ENCODE measurements at places on chromosomes 6 and 20. TPM values are rescaled to one million over a fixed set of nuclear protein-coding genes. Genes with fewer than 3 reads are reported as not detected.

Gene CEP57L1
- 45.1 TPM for total RNA-seq

Gene COL19A1
- total RNA-seq, result not detected

Gene TNFRSF21
- total RNA-seq, result 0.68 TPM

Gene BPIFB1
- not detected for total RNA-seq

Gene MMP24OS
- 19.1 TPM for total RNA-seq

Gene ADGB
- total RNA-seq, result not detected

Gene CFAP61
- total RNA-seq, result not detected

Gene TGM3
- total RNA-seq, result 5.3 TPM

Gene BPIFA1
- total RNA-seq, result not detected

Gene SLC26A8
- total RNA-seq, result not detected

Gene LY6G6F
- not detected for total RNA-seq

Gene MYL9
- 213 TPM for total RNA-seq

Gene IL17A
- not detected for total RNA-seq

- H3K27ac ChIP-seq, result no peak overlapping the region
- no peaks in the 10 kb centered on the region for H3K27me3 ChIP-seq
- H3K4me1 ChIP-seq, result peaks cover 10% of the 10 kb centered on the region
- no peak for DNase-seq
Observed at GRCh38 chr6:144478483-144478882, 193.3 kb downstream of the UTRN start.

DNA sequence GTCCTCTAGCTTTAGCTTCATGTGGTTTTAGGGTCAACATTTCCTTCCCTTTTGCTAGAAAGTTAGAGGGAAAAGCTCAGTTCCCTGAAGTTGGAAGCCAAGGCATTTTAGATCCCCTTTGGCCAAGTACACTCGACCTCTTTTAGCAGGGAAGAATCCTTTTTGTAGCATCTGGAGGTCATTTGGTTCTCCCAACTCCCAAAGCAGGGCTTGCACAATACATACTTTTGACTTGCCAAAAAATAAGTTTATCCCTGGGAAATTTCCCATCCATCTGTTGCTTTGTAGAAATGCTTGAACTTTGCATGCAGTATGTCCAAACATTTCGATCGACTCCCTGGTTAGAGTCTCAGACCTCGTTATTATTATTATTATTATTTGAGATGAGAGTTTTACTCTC lies 4.6 kb upstream of the EDEM2 start:
- DNase-seq, result no peak
- no peaks in the 10 kb centered on the region for H3K27me3 ChIP-seq
- H3K4me3 ChIP-seq, result no peak overlapping the region
- H3K4me1 ChIP-seq, result peaks cover 6% of the 10 kb centered on the region

- no peaks in the 10 kb centered on the region for H3K27me3 ChIP-seq
- peak overlapping the region; percentile 67 for H3K4me3 ChIP-seq
- H3K36me3 ChIP-seq, result peaks cover 47% of the 10 kb centered on the region
- peak overlapping the region; percentile 98 for H3K27ac ChIP-seq
- DNase-seq, result no peak
Observed at GRCh38 chr6:24720131-24720603, 1.2 kb upstream of the C6orf62 start.

- peak overlapping the region; percentile 0 for H3K27ac ChIP-seq
- no peaks in the 10 kb centered on the region for H3K4me1 ChIP-seq
- H3K36me3 ChIP-seq, result no peaks in the 10 kb centered on the region
Observed at GRCh38 chr6:22954749-22955385, 385.5 kb downstream of the HDGFL1 start.

- no peaks in the 10 kb centered on the region for H3K4me1 ChIP-seq
- H3K27me3 ChIP-seq, result no peaks in the 10 kb centered on the region
- no peak overlapping the region for H3K4me3 ChIP-seq
- no peak overlapping the region for H3K27ac ChIP-seq
- no peak for DNase-seq
- H3K36me3 ChIP-seq, result peaks cover 82% of the 10 kb centered on the region
Observed at GRCh38 chr20:13771853-13772453, 12.8 kb downstream of the ESF1 start.

GRCh38 chr20:40896814-40897700 lies 131.6 kb upstream of the TOP1 start:
- DNase-seq, result no peak
- H3K27ac ChIP-seq, result no peak overlapping the region
- no peaks in the 10 kb centered on the region for H3K36me3 ChIP-seq

GRCh38 chr6:8530785-8531435 lies 95.6 kb upstream of the SLC35B3 start:
- H3K4me1 ChIP-seq, result no peaks in the 10 kb centered on the region
- no peaks in the 10 kb centered on the region for H3K36me3 ChIP-seq

DNA sequence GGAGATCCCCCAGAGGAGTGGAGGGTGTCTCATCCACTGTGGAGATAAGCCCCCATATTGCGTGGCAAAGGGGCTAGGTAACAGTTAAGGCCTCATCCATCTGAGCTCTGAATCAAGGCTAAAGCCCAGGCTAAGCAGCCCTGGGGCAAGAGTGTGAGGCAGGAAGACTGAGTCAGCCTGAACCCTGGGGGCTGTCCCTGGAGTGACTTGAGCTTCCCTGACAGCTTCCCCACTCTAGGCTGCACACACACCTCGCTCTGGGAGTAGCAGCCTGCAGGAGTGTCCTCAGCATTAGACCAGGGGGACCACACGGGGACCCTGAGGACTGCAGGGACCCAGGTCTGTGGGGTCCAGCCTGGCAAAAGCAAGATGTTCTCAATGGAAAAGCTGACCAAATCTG lies 27.9 kb downstream of the UBD start:
- no peaks in the 10 kb centered on the region for H3K36me3 ChIP-seq
- no peak overlapping the region for H3K27ac ChIP-seq
- H3K4me3 ChIP-seq, result no peak overlapping the region
- no peaks in the 10 kb centered on the region for H3K4me1 ChIP-seq
- H3K27me3 ChIP-seq, result no peaks in the 10 kb centered on the region

GRCh38 chr6:97085772-97086171 lies 161.2 kb downstream of the KLHL32 start:
- no peak overlapping the region for H3K27ac ChIP-seq
- no peaks in the 10 kb centered on the region for H3K4me1 ChIP-seq
- no peaks in the 10 kb centered on the region for H3K36me3 ChIP-seq
- peaks cover 3% of the 10 kb centered on the region for H3K27me3 ChIP-seq
- no peak overlapping the region for H3K4me3 ChIP-seq

- no peaks in the 10 kb centered on the region for H3K27me3 ChIP-seq
- no peaks in the 10 kb centered on the region for H3K36me3 ChIP-seq
- peaks cover 17% of the 10 kb centered on the region for H3K4me1 ChIP-seq
- H3K4me3 ChIP-seq, result no peak overlapping the region
- no peak overlapping the region for H3K27ac ChIP-seq
- DNase-seq, result no peak
Observed at GRCh38 chr6:105988812-105989577, 97.1 kb upstream of the PRDM1 start.

DNA sequence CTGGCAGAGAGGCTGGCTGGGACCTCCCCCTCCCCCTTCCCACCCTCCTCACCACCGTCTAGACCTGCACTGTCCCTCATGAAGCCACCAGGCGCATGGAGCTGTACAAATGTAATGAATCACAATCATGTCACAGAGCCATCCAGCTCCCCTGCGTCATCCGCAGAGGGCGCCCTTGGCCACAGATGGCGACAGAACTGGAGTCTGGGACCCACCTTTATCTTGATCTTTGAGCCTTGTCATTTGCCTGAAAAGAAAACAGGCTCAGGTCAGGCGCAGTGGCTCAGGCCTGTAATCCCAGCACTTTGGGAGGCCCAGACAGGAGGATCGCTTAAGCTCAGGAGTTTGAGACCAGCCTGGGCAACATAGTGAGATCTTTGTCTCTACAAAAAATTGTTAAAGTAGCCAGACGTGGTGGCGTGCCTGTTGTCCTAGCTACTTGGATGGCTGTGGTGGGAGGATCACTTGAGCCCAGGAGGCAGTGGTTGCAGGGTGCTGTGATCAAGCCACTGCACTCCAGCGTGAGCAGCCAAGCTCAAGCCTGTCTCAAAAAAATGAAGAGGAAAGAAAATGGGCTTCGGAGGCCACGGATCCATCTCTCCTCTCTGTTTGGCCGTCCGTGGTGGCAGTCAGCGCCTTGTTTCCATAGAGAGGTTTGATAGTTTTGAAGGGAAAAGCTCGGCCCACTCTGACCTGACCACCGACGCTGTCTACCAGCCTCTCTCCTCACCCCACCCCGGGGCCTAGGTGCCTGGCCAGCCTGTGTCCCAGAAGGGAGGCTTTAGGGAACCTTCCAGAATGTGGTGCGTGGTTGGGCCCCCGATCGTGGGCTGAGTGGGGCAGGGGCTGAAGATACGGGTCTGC lies 6.2 kb downstream of the COL9A3 start:
- no peak overlapping the region for H3K4me3 ChIP-seq
- no peaks in the 10 kb centered on the region for H3K36me3 ChIP-seq
- H3K4me1 ChIP-seq, result peaks cover 4% of the 10 kb centered on the region
- peaks cover 9% of the 10 kb centered on the region for H3K27me3 ChIP-seq

DNA sequence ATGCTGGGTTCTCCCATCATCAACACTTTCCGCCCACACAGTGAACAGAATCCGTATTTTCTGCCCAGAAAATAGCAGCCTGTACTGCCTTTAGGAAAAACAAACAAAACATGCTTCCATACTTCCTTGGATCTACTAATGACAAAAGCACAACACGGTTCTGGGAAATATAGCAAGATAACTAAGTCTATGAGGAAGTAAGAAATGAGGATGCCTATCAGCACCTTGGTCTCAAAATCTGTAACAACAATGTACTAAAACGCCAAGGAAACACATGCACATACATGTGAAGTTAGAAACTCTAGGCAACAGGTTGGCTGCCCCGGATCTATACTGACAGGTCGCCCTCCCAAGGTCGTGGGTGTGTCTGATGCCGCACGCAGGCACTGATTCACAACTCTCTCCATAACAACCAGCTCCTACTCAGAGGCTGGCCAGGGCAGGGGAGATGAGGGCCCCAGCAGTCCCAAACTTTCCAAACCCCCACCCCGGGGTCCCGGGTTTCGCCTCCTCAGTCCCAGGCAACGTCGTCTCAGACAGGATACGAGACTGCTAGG lies 710 bp downstream of the BTBD9 start:
- peak overlapping the region; percentile 81 for H3K27ac ChIP-seq
- peak overlapping the region; percentile 92 for H3K4me3 ChIP-seq
- peaks cover 8% of the 10 kb centered on the region for H3K36me3 ChIP-seq

- no peak overlapping the region for H3K27ac ChIP-seq
- H3K4me3 ChIP-seq, result no peak overlapping the region
- no peaks in the 10 kb centered on the region for H3K4me1 ChIP-seq
- H3K36me3 ChIP-seq, result no peaks in the 10 kb centered on the region
Observed at GRCh38 chr6:127186889-127187288, 68.4 kb downstream of the RSPO3 start.

GRCh38 chr6:7424967-7425807 lies 35.6 kb downstream of the RIOK1 start:
- no peaks in the 10 kb centered on the region for H3K4me1 ChIP-seq
- no peaks in the 10 kb centered on the region for H3K27me3 ChIP-seq
- no peak overlapping the region for H3K27ac ChIP-seq
- no peak for DNase-seq
- H3K4me3 ChIP-seq, result no peak overlapping the region
- H3K36me3 ChIP-seq, result no peaks in the 10 kb centered on the region

DNA sequence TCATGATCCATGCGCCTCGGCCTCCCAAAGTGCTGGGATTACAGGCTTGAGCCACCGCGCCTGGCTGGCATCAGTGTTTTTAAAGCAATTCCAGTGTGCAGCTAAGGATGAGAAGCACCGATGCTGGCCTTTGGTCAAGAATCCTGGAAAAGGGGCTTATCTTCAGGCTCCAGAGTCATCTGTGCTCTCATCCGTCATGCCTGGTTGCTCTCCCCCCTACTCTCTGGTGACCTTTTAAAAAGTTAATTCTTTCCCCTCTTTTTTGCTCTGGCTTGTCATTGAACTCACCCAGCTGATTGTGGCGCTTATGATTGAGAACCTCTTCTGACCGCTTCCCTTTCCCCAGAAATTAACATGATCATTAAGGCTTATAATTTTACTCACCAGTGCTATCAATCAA lies 28.7 kb downstream of the NR2E1 start:
- no peaks in the 10 kb centered on the region for H3K27me3 ChIP-seq
- H3K27ac ChIP-seq, result no peak overlapping the region
- H3K4me3 ChIP-seq, result no peak overlapping the region
- no peaks in the 10 kb centered on the region for H3K4me1 ChIP-seq
- DNase-seq, result no peak
- H3K36me3 ChIP-seq, result no peaks in the 10 kb centered on the region

- H3K4me1 ChIP-seq, result no peaks in the 10 kb centered on the region
- no peaks in the 10 kb centered on the region for H3K36me3 ChIP-seq
- H3K27me3 ChIP-seq, result no peaks in the 10 kb centered on the region
- no peak overlapping the region for H3K27ac ChIP-seq
- H3K4me3 ChIP-seq, result no peak overlapping the region
- no peak for DNase-seq
Observed at GRCh38 chr6:76472858-76473257, 400.4 kb upstream of the IMPG1 start.

GRCh38 chr6:107877968-107878367 lies 53.9 kb upstream of the SCML4 start:
- no peaks in the 10 kb centered on the region for H3K4me1 ChIP-seq
- no peak for DNase-seq
- H3K27me3 ChIP-seq, result no peaks in the 10 kb centered on the region
- H3K4me3 ChIP-seq, result no peak overlapping the region
- peaks cover 75% of the 10 kb centered on the region for H3K36me3 ChIP-seq

- no peaks in the 10 kb centered on the region for H3K4me1 ChIP-seq
- no peak for DNase-seq
- no peaks in the 10 kb centered on the region for H3K27me3 ChIP-seq
- H3K36me3 ChIP-seq, result no peaks in the 10 kb centered on the region
Observed at GRCh38 chr6:72425003-72425681, 196.7 kb upstream of the KCNQ5 start.

DNA sequence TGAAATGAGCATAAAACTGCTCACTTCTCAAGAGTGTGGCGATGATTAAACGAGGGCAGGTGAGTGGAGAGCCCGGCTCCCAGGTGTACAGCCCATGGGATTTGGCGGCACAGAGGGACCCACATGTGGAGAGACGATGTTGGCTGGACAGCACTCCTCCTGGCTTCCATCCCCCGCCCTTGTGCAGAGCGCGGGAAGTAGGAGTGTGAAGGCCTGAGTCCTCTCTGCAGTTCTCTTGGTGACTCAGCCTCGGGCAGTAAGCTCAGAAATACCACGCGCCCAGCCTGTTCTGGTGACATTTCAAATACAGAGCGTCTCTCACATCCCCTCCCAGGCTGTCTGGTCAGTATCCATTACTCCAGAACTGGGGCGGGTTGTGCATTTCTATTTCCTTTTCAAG lies 94.2 kb upstream of the SRSF6 start:
- DNase-seq, result no peak
- H3K27ac ChIP-seq, result no peak overlapping the region
- H3K4me3 ChIP-seq, result no peak overlapping the region
- no peaks in the 10 kb centered on the region for H3K4me1 ChIP-seq
- no peaks in the 10 kb centered on the region for H3K36me3 ChIP-seq
- H3K27me3 ChIP-seq, result peaks cover 12% of the 10 kb centered on the region

DNA sequence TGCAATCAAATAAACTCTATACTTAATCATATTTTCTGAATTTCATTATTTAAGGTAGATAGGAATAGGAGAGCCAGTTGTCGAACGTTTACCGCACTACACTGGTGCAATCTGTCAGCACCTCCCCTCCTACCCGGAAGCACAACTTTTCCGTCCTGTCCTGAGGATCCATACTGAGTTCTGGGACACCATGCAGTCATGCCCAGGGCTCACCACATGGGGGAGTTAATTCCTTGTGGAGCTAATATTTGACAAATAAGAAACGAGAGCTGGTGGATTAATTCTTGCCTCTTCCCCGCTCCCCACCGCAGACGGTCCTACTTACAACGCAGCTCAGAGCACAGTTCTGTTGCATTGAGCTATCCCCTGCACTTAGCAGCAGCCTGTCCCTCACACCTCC lies 107.7 kb upstream of the RALGAPA2 start:
- H3K4me3 ChIP-seq, result no peak overlapping the region
- no peak for DNase-seq
- 0 out of 2 replicates have a peak, but pooled peaks cover 2% of the 10 kb centered on the region for H3K27me3 ChIP-seq
- no peaks in the 10 kb centered on the region for H3K4me1 ChIP-seq
- no peak overlapping the region for H3K27ac ChIP-seq
